ENCODE measurements at places on chromosomes 5 and 9.

GRCh38 chr9:29332789-29333188 is 1759.5 kb upstream of the C9orf72 start:
- no peak for DNase-seq

DNA sequence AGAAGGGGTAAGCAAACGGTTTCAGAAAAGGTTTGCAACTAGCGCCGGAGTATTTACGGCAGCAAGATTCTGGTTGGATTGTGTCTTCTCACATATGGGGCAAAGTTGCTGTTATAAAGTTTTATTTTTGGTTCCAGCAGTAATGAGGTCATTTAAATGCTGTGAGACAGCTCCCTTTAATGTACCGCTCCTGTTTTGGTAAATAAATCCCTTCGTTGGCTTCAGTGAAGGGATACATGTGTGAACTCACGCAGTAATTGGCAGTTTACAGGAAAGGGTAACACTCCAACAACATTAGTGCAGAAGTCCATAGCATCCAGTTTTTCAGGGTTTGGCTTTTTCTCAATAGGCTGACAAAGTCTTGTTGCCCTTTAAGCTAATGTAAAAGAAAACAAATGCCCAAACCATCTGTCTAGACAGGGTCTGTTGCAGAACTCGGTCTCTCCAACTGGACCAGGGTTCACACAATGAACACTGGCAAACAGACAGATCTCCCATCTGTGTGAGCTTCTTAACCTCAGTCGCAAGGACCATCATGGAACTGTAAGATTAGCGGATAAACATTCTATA is 184.0 kb downstream of the GOLPH3 start:
- DNase-seq: no peak

GRCh38 chr5:137394380-137394779 is 104.7 kb downstream of the SPOCK1 start:
- DNase-seq: no peak

DNA sequence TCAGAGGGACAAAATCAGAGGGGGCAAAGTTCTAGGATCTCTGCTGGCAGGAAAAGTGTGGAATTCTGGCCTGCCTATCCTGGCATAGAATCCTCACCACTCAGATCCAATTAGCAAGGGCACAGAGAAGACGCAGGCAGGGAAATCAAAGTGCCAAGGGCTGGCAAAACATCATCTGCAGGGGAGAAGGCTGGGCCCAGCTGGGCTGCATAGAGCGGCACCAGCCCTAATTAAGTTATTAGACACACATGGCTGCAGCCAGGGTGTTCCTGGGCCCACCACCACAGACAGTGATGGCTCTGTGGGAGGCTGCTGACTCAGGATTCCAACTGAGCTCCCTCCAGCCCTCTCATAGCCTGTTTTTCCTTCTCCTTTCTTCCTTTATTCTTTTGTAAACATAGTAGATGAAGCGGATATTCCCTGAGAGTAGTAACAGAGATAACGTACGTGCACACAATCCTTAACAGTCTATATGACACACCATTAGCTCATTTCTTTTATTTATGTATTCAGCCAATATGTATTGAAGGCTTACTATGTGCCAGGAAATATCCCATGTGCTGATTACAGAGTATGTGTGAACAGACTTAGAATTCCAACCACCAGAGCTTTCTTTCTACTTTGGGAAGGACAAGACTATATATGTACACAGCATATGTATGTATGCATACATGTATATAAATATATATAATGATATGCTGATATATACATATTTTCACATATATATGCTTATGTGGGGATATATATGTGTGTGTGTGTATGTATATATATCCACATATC is 236.1 kb downstream of the ASTN2 start:
- DNase-seq: no peak

DNA sequence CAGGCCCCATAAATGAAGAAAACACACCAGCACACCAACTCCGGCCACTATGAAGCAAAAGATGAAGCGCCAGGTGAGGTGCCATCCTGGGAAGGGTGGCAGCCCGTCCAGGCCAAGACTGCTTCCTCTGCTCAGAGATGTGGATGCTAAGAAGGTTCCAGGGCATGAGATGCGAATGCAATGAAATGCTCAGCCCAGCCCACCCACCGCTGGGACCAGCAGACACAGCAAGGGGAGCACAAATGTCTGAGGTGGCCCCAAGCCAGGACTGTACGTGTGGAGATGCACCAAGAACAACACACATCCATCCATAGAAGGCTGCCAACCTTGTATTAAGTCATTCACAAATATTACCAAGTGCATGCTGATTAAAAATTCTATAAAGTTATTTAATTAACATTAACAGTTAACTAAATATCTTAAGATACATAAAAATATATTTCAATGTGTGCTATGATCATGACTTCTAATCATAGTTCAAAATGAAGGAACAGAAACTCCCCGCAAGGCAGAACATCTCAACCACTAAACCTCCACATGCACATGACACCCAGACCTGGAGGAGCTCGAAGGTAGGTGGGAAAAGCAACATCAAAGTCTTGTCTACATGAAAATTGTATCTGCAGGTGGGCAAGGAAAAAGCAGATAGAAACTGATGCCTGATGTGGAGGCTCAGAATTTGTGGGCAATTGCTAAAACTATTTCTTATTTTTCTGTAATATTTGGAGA is 43.7 kb downstream of the BICD2 start:
- no peak for DNase-seq

- no peak for DNase-seq
Measured at GRCh38 chr9:128404560-128404959, 16.1 kb upstream of the CERCAM start.

DNA sequence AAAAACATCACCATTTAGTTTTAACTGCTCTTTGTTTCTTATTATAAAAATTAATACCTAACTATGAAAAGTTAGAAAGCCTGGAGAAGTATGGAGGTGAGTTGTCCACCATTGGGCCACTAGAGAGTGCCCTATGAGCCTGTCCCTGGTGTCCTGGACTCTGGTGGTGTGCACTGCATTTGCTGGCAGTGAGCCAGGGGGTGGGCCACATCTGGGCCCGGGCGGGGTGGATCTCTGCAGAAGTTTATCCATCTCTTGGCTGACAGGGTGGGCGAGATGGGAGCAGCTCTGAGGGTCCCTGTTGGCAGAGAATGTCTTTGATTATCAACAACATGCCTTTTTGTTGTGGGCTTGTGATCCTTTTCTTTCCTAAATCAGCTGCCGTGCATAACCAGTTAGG is 8.2 kb downstream of the TENT4A start:
- no peak for DNase-seq

GRCh38 chr5:140322751-140323731 is 20.1 kb upstream of the PFDN1 start:
- peak; percentile 98 for DNase-seq

GRCh38 chr9:41229408-41230401 is 40.6 kb upstream of the ZNG1F start:
- DNase-seq: peak; percentile 6

DNA sequence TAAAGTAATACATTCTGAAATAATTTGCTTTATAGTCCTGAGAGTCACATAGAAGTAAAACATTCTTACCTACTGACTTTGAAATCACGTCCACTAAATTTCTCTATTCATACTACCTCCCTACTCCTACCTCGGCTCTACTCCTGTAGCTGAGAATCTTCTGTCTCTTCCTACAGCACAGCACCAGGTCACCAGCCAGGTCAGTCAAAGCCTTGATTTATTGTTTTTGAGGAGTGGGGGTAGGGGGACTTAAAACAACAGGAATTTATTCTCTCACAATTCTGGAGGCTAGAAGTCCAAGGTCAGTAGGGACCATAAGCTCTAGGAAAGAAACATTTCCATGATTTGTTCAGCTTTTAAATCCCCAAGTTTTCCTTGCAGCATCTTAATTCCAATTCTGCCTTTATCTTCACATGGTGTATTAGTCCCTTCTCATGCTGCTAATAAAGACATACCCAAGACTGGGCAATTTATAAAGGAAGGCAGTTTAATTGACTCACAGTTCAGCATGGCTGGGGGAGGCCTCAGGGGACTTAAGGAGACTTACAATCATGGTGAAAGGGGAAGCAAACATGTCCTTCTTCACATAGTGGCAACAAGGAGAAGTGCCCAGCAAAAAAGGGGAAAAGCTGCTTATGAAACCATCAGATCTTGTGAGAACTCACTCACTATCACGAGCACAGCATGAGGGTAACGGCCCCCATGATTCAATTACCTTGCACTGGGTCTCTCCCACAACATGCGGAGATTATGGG is 49.6 kb upstream of the CCNG1 start:
- no peak for DNase-seq

GRCh38 chr9:133002147-133003070 is 23.9 kb downstream of the GFI1B start:
- DNase-seq: no peak

DNA sequence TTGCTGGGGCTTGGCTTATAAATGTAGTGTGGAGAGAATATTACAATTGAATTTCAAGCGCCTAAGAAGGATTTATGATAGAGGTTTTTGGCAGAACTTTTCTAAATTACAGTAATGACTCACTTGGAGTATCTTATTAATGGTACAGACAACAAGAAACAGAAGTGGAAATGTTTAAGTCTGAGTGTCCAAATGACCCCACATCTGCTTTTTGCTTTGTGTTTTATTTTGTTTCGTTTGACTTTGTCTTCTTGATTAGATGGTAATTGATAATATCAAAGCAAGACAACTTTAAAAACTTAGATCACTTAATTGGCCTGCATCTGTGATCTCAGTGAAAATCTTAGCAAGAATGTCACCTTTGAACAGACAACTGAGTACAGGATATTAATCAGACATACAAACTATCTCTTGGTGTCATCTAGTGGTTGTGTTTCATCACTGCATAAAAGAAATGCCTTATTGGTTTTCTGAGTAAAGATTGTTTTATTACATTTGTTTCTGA is 577.4 kb downstream of the ISL1 start:
- no peak for DNase-seq

DNA sequence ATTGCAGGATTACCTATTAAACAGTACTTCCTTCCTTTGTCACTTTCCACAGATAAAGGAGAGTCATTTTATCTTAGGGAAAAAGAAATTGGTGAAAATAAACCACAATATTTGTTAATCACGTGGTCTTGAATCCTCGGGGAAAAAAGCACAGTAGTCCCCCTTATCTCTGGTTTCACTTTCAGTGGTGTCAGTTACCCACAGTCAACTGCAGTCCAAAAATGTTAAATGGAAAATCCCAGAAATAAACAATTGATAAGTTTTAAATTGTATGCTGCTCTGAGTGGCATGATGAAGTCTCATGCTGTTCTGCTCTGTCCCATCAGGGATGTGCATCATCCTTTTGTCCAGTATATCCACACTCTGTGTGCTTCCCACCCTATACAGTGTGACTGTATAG is 405.2 kb upstream of the MPDZ start:
- no peak for DNase-seq

- DNase-seq: peak; percentile 14
Measured at GRCh38 chr5:121189342-121190305, 662.1 kb upstream of the FTMT start.

- no peak for DNase-seq
Measured at GRCh38 chr5:96065685-96066385, 104.2 kb upstream of the ELL2 start.

GRCh38 chr5:133403741-133404364 is 208.5 kb downstream of the FSTL4 start:
- no peak for DNase-seq

DNA sequence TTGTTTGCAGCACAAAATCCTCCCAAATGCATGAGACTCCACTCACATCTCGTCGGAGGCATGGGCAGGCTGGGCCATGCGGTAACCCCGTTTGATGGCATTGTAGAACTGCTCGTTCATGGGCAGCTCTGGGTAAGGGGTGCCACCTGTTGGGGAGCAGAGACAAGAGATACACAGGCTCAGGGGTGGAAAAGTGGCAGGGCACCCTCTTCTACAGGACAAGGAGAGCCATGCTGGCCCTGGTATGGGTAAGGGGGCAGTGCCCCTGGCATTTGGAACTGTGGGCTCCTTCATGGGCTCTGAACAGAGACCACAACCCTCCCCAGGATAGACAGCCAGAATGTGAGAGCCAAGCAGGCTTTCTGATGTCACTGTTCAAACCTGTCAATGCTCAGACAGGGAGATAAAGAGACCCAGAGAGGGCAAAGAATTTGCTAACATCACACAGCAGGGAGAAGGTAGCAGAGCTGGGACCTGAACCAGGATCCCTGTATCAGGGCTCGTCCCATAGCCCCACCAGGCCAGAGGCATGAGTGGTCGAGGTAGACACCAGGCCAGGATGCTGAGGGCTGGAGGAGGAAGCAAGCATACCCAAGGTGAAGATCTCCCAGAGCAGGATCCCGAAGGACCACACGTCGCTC is 33.2 kb upstream of the CSF1R start:
- no peak for DNase-seq

GRCh38 chr5:93583768-93584595 is 960 bp downstream of the NR2F1 start:
- DNase-seq: no peak

GRCh38 chr5:68240202-68240601 is 24.6 kb downstream of the PIK3R1 start:
- no peak for DNase-seq

GRCh38 chr9:124320062-124320973 is 62.6 kb downstream of the NEK6 start:
- peak; percentile 10 for DNase-seq

- no peak for DNase-seq
Measured at GRCh38 chr5:102787134-102787533, 32.0 kb downstream of the PAM start.

GRCh38 chr9:3586066-3586465 is 60.3 kb upstream of the RFX3 start:
- no peak for DNase-seq

- no peak for DNase-seq
Measured at GRCh38 chr5:88675708-88676636, 207.0 kb downstream of the MEF2C start.

- DNase-seq: no peak
Measured at GRCh38 chr9:92639791-92640271, 30.1 kb downstream of the IPPK start.

DNA sequence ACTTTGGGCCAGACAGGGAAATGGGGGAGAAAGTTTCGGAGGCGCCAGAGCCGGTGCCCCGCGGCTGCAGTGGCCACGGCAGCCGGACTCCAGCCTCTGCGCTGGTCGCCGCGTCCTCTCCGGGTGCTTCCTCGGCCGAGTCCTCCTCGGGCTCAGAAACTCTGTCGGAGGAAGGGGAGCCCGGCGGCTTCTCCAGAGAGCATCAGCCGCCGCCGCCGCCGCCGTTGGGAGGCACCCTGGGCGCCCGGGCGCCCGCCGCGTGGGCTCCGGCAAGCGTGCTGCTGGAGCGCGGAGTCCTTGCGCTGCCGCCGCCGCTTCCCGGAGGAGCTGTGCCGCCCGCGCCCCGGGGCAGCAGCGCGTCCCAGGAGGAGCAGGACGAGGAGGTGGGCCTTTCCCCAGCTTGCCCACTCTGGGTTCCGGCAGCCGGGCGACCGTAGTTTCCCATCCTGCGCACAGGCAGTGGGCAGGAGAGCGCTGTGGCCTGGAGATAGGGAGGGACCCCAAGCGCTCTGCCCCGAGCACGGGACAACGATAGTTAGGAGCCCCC is 516 bp downstream of the MAST4 start:
- DNase-seq: no peak

DNA sequence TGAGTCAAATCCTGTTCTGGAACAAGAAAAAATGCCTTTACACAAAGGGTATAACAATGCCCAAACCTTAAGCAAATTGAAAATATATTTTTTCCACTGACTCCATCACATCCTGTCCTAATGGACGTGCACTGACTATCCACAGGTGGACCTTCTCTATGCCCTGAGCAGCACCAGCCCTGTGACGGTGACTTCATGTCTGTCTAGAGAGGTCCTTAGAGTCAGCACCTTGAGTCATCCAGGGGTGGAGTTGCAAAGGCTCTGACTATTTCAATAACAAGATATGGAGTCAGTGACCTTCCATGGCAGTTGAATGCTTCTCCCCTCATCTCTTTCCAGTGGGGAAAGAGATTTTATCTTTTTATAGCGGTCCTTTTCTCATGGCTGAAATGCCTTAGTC is 78.0 kb downstream of the YIPF5 start:
- DNase-seq: no peak
